ENCODE measurements at places on chromosomes 11 and 22. TPM values are rescaled to one million over a fixed set of nuclear protein-coding genes. Genes with fewer than 3 reads are reported as not detected.

DNA sequence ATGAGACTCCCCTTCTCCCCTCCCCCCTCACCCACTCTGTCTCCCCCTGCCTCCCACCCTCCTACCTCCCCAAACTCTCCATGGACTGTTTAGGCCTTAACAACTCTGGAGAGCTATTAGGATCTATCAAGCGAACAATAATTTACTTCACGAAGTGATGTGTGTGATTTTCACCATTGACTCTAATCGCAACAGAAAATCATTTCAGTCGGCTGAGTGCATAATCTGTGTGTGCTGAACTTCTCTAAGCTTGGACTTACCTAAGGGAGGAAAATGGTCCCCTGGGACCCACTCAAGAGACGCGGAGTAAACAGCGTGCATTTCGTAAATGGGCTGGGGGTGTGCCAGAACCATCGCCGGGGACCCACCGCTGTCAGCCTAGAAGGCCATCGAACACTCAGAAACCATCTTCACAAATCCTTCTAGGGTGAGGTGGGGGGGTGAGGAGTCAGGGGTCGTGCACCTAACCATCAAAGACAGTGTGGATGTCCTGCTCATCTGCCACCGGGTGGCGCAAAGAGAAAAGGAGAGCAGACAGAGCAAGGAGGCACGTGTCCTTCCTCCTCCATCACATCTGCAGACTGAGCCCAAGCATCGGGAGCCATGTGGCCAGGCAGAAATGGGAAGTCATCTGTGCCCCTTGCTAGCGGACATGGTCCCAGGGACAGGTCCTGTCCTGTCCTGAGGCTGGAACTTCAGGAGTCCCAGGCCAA, 62.1 kb upstream of the NUP50 start:
- DNase-seq, result peak; percentile 33

GRCh38 chr11:104965735-104966134, 2.6 kb downstream of the CASP4 start:
- DNase-seq, result no peak

DNA sequence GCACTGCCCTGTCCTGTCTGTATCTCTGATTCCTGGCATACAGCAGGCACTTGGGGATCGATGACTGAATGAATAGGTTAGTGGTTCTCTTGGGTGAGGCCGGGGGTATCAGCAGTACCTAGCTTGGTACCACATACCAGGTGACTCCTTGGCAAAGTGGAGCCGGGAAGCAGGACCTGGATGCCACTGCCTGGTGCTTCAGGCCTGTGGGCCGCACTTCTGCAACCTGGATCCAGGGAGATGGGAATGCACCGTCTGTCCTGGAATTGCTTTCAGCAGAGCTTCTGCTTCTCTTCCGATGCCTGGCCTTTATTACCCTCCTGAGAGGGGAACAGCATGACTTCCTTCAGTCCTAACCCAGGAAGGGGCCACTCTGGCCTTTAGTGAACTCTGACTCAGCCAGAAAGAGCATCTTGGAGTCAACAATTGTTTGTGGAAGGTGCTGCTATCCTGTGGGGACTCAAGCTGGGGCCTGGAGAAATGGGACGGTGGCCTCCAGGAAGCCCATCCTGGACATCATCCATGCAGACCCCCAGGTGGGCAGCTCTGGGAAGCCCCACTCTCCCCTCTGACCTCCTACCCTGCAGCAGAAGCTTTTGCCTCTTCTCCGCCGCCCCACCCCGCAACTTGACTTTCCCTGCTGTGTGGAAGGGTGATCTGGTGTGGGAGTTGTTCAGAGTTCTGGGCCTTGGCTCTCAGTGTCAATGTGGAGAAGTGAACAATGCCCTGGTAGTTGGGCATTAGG, 5.1 kb downstream of the CD82 start:
- DNase-seq, result no peak

GRCh38 chr11:14193644-14194043, 165.3 kb downstream of the RRAS2 start:
- DNase-seq, result no peak

GRCh38 chr11:36354221-36355003, 58.3 kb downstream of the PRR5L start:
- no peak for DNase-seq

- DNase-seq, result no peak
Measured at GRCh38 chr11:14445542-14446530, 53.8 kb downstream of the COPB1 start.

The EWSR1 gene
- 292 TPM for total RNA-seq

DNA sequence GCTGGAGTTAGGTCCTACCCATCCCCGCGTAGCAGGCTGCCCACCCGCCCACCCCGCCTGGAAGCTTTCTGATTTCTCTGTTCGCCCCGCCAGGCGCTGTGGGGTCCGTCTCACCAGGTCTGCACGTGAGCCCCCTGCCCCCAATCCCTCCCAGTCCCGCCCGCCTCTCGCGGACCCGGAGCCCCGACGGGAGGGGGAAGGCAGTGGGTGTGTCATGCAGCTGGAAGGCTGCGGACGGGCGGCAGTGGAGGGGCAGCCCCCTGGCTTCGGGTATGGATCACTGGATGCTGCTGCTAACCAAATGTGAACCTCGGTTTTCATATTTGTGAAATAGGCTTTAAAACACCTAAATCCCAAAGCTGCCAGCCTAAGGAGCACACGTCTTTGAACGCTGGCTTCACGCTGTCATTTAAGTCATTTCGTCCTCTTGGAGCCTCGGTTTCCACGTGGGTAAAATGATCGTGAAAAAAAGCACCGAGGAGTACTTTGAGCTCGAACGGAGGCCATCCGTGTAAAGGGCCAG, 568 bp upstream of the BIK start:
- DNase-seq, result no peak

- no peak for DNase-seq
Measured at GRCh38 chr11:119924017-119924416, 195.0 kb upstream of the NECTIN1 start.

The C22orf42 gene
- total RNA-seq, result not detected

The MMP13 gene
- not detected for total RNA-seq

DNA sequence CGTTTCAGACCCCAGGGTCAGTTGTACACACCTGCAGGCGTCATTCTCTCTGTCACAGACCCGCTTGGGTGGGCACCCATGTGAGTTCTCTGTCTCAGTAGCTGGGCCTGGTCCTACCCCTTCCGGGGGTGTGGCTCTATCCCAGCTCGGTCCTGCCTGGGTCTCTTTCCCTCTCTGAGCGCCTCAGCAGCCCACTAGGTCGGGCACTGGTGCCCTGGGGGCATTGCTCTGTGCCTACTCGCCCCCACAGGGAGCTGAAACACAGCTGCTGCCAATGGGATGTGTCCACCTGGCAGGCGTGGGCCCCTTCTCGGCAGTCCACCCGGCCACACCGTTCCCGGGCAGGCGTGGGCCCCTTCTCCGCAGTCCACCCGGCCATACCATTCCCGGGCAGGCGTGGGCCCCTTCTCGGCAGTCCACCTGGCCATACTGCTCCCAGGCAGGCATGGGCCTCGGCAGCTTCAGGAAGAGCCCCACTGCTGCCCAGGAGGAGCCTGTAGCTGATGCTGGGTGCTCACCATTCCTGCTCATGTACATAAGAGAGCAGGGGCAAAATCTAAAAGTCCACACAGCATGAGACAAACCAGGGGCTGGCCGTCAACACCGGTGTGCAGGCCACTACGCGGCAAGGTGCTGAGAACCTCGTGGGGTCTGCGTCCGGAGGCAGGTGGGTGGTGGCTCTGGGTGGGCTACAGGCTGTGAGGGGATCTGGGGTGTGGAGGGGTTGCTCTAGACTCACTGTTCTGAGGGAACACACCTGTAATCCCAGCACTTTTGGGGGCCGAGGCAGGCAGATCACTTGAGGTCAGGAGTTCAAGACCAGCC, 12.3 kb downstream of the MLC1 start:
- DNase-seq, result no peak

GRCh38 chr11:79747406-79747805, 306.6 kb upstream of the TENM4 start:
- DNase-seq, result no peak

GRCh38 chr22:30649430-30650007, 13.9 kb downstream of the SLC35E4 start:
- DNase-seq, result no peak

- no peak for DNase-seq
Measured at GRCh38 chr11:8283465-8284230, 20.0 kb upstream of the LMO1 start.

DNA sequence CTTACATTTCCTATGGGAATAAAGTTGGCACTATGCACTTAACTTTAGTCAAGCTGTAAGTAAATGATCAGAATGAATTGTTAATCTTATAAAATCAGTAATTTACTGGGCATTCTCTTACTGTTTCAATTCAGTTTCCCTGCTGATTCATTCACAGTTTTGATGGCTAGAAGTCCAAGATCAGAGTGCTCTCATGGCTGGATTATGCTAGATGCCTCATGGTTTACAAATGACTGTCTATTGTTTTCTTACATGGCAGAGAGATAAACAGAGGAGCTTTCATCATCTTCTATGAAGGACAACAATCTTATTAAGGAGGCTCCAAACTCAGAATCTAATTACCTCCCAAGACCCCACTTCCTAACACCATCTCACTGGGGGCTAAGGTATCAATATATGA, 135.1 kb upstream of the CARD18 start:
- no peak for DNase-seq

DNA sequence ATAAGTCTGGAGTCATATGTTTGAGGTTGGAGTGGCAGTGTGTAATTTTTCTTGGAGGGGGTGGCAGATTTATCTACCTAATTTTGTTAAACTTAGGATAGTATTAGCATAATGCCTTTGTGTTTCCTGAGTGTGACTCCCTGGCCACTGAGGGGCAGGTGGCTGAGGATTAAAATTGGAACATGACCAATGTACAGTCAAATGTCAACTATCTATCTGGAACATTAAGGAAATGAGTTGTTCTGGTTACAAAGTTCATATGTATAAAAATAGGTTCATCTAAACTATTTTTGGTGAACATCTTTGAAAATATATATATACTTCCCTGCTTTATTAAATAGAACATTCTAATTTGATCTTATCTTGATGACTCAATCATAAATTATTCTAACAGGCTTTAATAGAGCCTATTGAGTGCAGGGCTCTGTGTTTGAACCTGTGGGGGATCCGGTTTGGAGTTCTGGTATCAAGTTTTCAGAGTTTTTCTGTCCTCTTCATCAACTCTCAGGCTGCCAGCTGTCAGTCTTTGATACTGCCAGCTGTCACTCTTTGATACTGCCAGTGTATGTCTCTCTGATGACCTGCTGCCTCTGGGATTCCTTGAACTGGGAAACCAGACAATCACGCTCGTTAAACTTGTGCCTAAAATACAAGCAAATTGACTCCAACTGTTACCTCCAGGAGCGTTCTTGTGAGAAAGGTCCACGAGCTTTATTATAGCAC, 309.6 kb downstream of the METTL15 start:
- DNase-seq, result no peak

- DNase-seq, result no peak
Measured at GRCh38 chr11:42465623-42466022, 846.2 kb upstream of the API5 start.

DNA sequence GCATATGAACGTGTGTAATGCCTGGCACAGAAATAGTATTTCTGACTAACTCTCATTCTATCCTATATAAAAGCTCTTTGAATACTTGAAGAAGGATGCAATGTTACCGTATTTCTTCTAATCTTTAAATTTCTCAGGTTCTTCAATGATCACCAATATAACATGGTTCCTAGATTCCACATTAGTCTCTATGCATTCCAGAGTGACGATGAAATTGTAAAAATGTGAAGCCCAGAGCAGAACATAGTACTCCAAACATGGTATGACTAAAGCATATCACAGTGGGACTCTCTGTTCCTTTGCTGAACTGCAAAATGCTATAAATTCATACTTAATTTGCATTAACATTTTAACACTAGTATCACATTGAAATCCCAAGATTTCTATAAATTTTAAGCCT, 877.6 kb upstream of the CHORDC1 start:
- no peak for DNase-seq

The H19 gene
- not detected for total RNA-seq

The ADAMTS8 gene
- total RNA-seq, result not detected

DNA sequence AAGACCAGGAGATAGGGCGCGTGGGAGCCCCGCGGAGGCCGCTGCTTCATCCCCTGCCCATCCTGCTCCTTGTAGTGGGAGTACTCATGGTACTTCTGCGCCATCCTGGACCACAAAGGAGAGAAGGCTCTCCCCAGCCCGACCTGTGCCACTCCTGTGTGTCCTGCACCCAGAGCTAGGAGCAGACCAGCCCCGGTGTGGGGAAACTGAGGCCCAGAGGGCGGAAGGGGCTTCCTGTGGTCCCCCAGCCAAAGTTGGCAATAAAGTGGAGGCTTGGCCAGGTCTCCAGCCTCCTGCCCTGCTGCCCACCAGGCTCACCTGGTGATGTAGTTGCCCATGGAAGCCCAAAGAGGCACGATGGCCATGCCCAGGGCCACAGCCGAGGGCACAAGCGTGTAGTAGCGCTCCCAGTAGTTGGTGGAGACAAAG, 4.7 kb downstream of the UNC93B1 start:
- no peak for DNase-seq

- no peak for DNase-seq
Measured at GRCh38 chr11:122751292-122752070, 86.8 kb upstream of the CRTAM start.

- DNase-seq, result no peak
Measured at GRCh38 chr11:9720290-9720630, 56.4 kb downstream of the SWAP70 start.

DNA sequence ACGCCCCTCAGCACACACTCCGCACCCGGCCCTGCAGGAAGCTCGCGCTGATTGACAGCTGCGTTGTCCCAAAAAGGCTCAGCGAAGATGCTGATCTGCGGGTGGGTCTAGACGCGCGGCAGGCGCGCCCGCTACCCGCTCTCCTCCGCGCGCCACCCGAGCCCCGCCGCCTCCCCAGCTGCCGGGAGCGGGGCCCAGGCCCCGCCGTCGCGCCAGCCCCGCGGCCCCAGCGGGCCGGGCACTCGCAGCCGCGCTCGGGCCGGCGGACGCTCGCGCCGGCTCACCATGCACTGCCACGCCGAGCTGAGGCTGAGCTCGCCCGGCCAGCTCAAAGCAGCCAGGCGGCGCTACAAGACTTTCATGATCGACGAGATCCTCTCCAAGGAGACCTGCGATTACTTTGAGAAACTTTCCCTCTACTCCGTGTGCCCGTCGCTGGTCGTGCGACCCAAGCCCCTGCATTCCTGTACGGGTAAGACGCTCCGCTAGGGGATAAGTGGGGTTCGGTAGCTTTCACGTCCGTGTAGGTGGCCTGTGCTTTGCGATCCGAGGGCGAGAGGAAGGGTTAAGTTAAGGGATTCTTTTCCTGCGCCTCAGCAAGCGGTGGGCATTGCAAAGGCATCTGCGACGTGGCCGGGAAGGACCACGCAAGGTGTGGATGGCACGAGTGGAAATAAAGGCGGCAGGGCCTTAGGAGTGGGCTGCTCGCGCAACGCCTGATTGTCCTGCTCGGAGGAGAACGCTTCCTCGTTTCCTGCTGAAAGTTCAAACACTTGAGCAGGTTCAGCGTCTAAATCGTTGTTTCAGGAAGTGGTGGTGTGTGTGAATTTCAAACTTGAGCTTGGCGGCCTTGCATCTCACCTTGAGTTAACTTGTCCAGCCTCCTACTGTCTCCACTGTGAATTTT, at the start of gene BARX2:
TSS of gene BARX2 (plus strand) at position 98 of the 907 bp plus-strand sequence. CDS start at position 286, 188 bp downstream.
- no peak for DNase-seq

The POU2F3 gene
- total RNA-seq, result not detected

Measured in naive thymus-derived CD8-positive, alpha-beta T cell (primary cell).